ENCODE measurements at places on chromosomes 6 and 20.

DNA sequence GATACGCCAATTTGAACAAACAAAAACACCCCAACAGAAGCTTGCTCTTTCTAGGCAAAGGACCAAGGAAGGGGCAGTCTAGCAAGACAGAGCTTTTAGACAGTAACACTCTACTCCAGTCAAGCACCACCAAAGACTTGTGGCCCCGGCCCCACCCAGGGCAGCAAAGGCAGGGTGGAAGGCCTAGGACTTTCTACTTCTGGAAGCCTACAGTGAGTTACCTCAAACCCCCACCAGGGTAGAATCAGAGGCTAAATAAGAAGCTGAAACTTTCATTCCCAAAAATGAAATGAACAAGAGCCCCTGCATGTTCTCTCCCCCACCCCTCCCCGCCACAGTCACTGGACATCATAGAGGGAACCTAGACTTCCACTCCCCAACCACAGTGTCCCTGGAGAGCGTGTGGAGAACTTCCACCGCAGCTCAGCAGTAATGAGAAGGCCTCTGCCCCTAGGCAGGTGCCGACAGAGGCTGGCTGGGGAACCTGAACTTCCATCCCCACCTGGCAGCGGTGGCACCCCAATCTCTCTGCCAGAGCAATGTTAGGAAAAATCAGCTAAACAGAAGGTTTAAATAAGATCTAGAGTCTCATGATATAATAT, 40.0 kb downstream of the KATNA1 start:
- DNase-seq, result no peak

DNA sequence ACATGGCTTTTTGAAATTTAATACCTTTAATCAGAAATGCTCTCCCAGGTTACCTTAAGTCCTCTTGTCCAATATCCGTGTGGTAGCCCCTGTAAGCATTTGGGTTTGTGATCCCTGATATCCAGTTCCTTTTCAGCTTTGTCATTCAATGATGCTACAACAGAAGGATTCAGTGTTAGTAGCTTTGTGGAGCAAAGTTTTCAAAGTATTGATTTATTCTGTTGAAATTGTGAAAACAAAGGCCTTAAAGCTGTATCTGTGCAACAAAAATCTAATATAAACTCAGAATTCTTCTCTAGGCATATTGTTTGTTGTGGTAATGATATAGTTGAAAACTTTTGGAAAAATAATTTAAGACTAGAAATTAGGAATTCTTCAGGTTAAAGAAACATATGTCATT, 91.9 kb downstream of the ADGRB3 start:
- no peak for DNase-seq

GRCh38 chr6:17653198-17653882, 53.2 kb downstream of the FAM8A1 start:
- no peak for DNase-seq

GRCh38 chr6:484086-484745, 92.7 kb downstream of the IRF4 start:
- no peak for DNase-seq

GRCh38 chr20:50655311-50655880, 35.9 kb downstream of the RIPOR3 start:
- no peak for DNase-seq

- peak; percentile 3 for DNase-seq
These were observed 184.0 kb downstream of the UTRN start for GRCh38 chr6:144469144-144469575.

GRCh38 chr20:1661542-1662299, 4.1 kb upstream of the SIRPG start:
- no peak for DNase-seq
